ENCODE measurements at places on chromosomes 6 and 20.

DNA sequence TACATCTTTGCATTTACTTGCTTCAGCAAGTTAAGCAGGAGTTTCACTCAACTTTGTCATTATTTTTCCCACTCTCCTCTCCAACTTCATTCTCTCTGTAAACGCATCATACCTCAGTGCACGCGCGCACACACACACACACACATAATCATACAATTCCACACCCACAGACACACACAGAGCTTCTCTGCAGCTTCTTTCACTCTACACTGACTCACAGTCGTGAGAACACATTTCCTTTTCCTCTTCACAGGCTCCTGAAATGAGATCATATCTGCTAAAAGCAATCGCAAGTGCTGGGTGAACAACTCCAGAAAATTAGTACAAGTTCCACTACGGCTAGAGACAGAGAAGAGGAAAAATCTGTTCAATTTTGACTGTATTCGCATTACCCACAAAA, 215.4 kb downstream of the PTPRT start:
- no peaks in the 10 kb centered on the region for H3K27me3 ChIP-seq
- H3K4me1 ChIP-seq = no peaks in the 10 kb centered on the region
- no peak for DNase-seq
- no peak overlapping the region for H3K4me3 ChIP-seq

DNA sequence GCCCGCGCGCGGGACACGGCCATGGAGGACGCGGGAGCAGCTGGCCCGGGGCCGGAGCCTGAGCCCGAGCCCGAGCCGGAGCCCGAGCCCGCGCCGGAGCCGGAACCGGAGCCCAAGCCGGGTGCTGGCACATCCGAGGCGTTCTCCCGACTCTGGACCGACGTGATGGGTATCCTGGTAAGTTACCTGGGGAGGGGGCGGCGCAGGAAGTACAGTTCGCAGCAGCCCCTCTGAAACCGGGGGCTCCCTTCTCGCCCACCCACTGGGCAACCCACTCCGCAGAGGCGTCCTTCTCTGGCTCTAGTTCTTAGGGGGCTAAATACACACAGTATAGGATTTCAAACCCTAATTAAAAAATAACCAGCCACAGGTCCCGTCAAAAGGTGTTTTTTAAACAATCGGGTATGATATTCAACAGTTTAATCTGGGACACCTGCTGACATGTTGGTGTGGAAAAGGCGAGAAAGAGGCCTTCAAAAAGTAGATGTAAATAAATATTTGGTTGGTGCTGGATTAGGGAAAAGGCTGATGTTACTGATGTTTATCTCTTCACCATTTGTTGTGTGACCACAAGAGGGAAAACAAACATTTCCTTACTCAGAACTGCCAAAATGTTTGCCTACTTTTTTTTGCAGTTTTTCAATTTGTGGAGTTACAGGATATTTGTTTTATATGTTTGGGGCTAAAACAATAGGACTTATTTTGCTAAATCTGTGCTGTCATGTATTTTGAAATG, 577 bp downstream of the SASH1 start:
- peak overlapping the region; percentile 53 for H3K4me3 ChIP-seq
- peaks cover 15% of the 10 kb centered on the region for H3K4me1 ChIP-seq
- peaks cover 55% of the 10 kb centered on the region for H3K27me3 ChIP-seq
- no peaks in the 10 kb centered on the region for H3K36me3 ChIP-seq
- DNase-seq = no peak

DNA sequence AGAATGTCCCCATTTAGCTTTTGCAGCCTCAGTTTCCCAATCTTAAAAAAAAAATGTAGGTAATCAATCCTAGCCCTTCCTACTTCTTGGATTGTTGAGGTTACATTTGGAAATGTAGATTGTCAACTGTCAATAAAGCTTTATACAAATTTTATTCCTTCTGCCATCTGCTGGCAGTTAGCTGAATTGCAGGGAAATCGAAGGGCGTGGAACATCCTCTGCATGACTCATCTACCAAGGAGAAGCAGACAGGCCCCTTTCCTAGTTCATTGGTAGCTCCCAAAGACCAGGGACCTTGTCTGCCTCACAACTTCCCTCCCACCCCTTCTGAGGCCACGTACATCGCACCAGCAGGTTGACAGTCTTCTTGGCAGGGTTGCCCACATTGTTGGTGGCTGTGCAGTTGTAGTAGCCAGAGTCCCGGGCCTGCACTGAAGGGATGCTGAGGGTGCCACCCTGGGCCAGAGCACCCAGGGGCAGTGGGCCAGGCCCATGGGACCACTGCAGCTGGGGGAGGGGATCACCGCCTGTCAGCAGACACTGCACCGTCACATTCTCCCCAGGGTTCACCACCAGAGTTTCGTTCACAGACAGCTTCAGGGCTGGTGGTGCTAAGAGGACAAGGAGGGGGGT, 43.6 kb downstream of the MDGA1 start:
- H3K36me3 ChIP-seq = peaks cover 39% of the 10 kb centered on the region
- DNase-seq = peak; percentile 64
- no peaks in the 10 kb centered on the region for H3K27me3 ChIP-seq
- H3K4me3 ChIP-seq = no peak overlapping the region
- peaks cover 15% of the 10 kb centered on the region for H3K4me1 ChIP-seq

DNA sequence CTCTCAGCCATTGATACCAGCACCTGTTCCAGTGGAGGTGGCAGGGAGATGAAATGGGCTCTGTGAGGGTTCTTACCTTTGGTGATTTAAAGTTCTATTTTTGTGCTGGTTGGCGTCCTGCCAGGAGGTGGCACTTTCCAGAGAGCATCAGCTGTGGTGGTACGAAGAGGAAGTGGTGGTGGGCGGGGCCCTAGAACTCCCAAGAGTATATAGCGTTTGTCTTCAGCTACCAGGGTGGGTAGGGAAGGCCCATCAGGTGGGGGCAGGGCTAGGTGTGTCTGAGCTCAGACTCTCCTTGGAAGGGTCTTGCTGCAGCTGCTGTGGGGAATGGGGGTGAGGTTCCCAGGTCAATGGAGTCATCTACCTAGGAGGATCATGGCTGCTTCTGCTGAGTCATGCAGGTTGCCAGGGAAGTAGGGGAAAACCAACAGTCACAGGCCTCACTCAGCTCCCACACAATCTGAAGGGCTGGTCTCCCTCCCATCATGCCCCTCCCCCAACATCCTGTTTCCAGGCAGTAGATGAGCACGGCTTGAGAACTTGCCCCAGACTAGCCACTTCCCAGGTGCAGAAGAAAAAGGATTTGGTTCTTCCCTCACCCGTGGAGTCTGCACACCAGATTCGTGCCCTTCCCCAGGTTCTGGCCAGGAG, 46.6 kb downstream of the MOXD1 start:
- H3K4me3 ChIP-seq = no peak overlapping the region
- H3K27me3 ChIP-seq = peaks cover 18% of the 10 kb centered on the region
- peaks cover 19% of the 10 kb centered on the region for H3K4me1 ChIP-seq
- H3K36me3 ChIP-seq = no peaks in the 10 kb centered on the region

- no peak overlapping the region for H3K4me3 ChIP-seq
- H3K4me1 ChIP-seq = no peaks in the 10 kb centered on the region
- no peaks in the 10 kb centered on the region for H3K36me3 ChIP-seq
- no peak overlapping the region for H3K27ac ChIP-seq
Observed at GRCh38 chr6:82987416-82987815, 78.2 kb downstream of the UBE3D start.

DNA sequence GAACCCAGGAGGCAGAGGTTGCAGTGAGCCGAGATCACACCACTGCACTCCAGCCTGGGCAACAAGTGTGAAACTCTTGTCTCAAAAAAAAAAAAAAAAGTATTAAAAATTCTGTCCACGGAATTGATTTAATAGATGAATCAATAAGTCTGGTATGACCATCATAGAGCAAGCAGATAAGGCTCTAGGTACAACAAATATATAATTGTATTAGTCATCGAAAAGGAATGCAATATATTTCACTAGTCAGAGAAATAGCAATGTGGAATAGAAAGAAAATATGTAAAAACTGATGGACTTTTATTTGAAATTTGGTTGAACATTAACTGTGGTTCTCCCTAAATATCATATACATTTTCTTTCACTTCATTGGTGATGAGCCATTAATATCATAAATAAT, 476.8 kb upstream of the AGPAT4 start:
- H3K4me1 ChIP-seq = no peaks in the 10 kb centered on the region
- no peak for DNase-seq
- no peaks in the 10 kb centered on the region for H3K27me3 ChIP-seq
- no peak overlapping the region for H3K4me3 ChIP-seq
- no peak overlapping the region for H3K27ac ChIP-seq

GRCh38 chr6:89449193-89449592, 16.2 kb downstream of the ANKRD6 start:
- no peak overlapping the region for H3K27ac ChIP-seq
- no peaks in the 10 kb centered on the region for H3K4me1 ChIP-seq
- DNase-seq = no peak
- peaks cover 4% of the 10 kb centered on the region for H3K27me3 ChIP-seq

GRCh38 chr6:126188279-126188909, 151.5 kb upstream of the CENPW start:
- DNase-seq = no peak
- H3K27me3 ChIP-seq = no peaks in the 10 kb centered on the region

- no peak overlapping the region for H3K27ac ChIP-seq
- no peaks in the 10 kb centered on the region for H3K36me3 ChIP-seq
- no peaks in the 10 kb centered on the region for H3K27me3 ChIP-seq
- no peak overlapping the region for H3K4me3 ChIP-seq
Observed at GRCh38 chr6:51019806-51020205, 201.1 kb downstream of the TFAP2B start.
